ENCODE measurements at places on chromosomes 12 and 14.

DNA sequence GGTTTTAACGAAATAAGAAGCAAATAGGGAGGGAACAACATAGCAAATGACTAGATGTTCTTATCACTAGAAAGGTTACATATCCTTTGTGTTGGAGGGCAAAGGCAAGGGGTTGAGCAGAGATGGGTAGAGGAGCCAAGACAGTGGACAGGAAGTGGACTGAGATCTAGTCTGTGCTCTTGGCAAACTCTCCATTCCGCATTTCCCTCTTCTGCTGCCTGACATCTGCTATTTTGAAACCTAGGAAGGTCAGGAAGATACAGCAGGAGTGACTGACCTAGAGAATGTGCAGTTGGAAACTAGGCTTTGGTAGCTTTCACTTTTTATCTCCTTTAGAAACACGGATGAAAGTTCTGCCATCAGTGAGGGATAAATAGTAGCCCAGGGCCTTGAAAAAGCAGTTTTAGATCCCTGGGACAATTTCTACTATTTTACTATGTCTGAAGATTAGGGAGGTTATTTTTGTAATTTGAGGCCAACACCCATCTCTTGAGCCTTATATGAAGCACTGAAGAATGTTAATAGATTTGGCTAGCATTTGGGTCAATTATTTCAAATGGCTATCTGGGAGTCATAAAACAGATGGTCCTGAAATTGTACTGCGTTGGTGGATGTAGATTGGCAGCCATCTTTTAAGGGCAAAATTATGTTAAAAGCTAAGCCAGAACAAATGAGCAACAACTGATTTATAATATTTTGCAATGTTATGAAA is 410.3 kb downstream of the PCNX1 start:
- DNase-seq = no peak

DNA sequence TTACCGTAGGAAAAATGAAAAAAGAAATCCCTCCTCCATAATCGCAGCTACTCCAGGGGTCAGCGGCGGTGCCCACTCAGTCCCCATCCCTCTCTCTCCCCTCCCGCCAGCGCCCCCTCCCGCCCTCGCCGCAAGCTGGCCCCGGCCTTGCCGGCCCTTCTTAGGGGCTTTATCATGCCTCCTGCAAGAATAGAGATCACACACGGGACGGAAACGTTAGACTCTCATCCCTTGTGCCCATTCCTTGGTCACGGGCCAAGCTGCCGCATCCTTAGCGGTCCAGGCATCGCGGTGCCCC is 692 bp upstream of the COX14 start:
- no peak for DNase-seq

- DNase-seq = no peak
These were observed 392.8 kb downstream of the RAD51B start for GRCh38 chr14:68212361-68212760.

- DNase-seq = no peak
These were observed 166.1 kb downstream of the PAWR start for GRCh38 chr12:79524507-79525148.

GRCh38 chr12:131195796-131196195 is 242.1 kb downstream of the ADGRD1 start:
- no peak for DNase-seq

DNA sequence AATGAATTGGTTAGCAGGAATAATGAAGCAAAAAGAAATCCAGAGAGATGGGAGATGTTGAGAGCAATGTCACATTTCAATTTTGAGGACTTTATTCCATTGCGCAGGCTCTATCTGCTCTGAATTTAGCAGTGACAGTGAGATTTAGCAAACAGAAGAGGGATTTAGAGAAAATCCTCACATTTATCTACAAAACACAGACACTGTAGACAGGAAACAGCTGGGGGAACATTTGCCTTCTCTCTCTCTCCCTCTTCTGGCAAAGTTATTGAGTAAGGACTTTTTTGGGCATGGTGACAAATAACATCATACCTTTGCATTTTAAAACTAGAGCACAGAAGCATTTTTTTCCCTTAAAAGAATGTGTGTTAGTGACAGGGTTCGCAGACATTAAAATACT is at the start of gene IGF1:
Gene IGF1, minus strand, starts transcription at position 158 of the 400 bp plus-strand sequence. CDS start 182 bp downstream, outside the sequence.
- no peak for DNase-seq

- DNase-seq = no peak
These were observed 767 bp upstream of the CCNT1 start for GRCh38 chr12:48717252-48717695.

GRCh38 chr12:5809586-5809985 is 135.5 kb downstream of the ANO2 start:
- DNase-seq = no peak

DNA sequence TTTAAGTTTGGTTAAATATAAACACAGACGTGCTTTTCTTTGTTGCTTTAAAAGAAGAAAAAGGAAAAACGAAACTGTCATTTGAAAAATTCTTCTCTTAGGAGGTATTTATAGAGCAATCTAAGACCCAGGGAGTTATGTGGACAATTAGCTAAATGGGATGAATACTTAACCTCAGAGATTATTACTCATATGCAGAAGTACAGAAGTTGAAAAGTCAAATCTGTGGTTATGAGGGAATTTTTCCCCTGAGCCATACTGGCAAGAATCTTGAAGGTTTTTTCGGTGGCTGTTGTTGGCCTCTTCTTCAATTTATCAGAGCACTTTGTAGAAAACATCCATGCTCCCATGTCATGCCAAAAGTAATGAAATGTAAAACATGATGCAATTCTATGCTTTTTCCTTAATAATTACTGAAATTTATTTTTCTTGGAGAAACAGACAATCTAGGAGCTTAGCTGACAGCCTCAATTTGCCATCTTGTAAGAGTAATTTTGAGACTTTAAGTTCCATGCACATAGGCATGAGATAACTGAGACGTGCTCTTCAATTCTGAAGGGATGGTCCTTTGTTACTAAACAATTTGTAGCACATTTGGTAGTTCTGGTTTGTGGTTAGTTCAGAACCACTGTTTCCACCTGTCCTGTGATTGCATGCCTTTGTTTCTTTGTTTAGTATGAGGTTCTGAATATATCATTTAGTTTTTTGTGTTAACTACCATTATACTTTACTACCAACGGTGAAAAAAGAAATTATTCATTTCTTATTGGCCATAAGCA is 126.6 kb downstream of the BCAT1 start:
- DNase-seq = no peak

DNA sequence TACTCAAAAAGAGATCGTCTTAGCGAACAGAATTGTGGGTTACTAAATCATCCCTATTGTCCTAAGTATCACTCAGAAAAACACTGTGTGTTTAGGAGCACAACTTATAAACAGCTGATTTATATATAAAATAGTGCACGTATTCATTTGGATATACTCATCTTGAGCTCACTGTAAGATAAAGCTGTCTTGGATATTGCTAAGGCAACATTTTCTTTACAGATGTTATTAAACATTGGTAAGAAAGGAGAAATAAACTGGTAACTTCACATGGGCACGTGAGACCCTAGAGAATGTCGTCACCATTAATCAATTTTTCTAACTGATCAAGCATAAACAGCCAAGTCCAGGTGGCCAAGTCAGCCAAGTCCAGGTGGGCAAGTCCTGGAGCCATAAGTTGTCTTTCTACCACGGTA is 1.7 kb downstream of the PAWR start:
- DNase-seq = no peak

- DNase-seq = no peak
These were observed 308.0 kb upstream of the SFSWAP start for GRCh38 chr12:131402781-131403396.

- DNase-seq = no peak
These were observed 18.8 kb downstream of the ASPG start for GRCh38 chr14:104104076-104104901.

DNA sequence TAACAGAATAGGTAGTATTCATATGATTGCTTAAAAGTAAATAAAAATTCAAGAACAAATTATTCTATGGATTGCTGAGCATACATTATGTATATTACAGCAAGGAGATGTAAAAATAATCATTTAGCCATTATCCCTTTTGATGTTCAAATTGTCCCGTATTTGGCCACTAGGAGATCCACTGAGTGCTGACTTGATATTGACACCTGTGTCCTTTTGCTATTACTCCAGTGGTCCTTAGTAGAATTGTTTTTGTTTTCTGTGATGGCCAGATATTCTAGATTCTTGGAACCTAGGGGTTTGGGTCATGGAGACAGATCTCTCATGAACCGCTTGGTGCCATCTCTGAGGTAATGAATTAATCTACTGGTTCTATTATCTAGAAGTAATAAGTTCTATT is 16.8 kb downstream of the ERO1A start:
- no peak for DNase-seq

GRCh38 chr12:39986674-39987073 is 119.2 kb downstream of the SLC2A13 start:
- no peak for DNase-seq

- no peak for DNase-seq
These were observed 61.2 kb downstream of the FBXL14 start for GRCh38 chr12:1533205-1533601.

- DNase-seq = no peak
These were observed 40.1 kb upstream of the NEDD1 start for GRCh38 chr12:96866801-96867590.

Data from head of caudate nucleus (tissue), 42 donors.